Inflammatory macrophage treated with lipopolysaccharide for 4 hours (primary cell): ENCODE measurements at places on chromosomes 4 and X.

DNA sequence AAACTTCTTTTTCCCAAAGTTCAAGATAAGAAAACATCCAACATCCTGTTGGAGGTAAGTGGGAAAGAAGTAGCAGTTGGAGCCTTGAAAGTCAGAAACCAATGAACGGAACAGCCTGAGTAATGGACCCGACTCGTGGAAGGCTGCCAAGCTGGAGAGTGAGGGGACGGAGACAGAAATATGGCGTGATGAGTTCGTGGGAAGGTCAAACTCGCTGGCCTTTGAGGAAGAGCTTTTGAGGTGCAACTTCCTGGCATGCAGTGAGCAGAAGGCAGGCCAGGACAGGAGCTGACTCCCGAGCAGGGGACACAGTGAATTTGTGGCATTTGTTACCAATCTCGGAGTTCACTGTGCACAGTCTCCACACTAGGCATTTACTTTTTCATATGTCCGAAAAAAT is 1.0 kb upstream of the TRIML1 start:
- no peak for DNase-seq

DNA sequence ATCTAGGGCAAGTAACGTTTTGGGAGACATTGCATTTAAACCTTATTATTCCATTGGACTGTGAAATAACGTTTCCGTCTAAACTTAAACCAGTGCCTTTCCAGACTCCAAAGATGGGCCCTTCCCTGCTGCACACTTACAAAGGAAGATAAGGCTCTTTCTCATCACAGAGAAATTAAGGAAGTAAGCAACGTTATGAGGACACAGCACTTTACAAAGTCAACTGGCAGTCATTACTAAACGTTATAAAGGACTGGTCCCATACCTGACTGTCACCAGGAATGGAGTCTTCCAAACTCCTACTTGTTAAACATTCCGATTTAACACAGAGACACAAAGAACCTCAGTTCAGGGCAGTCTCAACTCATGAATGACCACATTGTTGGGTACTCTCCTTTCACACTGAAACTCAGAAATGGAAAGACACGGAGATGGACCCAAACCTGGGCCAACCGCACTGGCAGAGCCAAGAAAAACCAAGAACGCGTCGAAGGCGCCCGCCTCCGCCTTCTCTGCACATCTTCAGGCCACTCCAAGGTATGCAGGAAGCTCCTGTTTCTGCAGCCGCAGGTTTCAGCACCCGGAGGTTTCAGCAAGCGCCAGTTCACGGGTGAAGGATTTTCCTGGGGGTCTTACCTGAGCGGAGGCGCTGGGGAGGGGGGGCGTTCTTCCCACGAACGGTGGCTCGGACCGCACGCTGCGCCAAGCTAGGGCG is 670 bp downstream of the PAPSS1 start:
- peak; percentile 69 for DNase-seq

- peak; percentile 1 for DNase-seq
Observed at GRCh38 chr4:112951362-112952312, 97.8 kb upstream of the ANK2 start.

DNA sequence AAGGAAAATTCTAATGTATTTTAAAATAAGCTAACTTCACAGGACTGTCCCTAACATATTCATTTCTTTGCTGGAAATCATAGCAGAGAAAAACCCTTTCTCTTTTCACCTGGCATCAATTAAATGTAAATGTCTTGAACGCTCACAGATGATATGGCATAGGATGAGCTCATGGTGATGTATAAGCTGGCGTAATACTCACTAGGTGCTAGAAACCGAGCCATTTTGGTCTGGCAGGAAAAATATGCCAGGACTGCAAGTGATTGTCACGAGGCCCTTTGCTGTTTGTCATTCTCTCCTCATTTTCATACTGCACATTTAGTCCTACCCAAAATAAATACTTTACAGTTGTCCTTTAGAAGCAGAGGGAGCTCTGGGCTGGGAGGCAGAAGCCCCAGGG is 222.7 kb upstream of the LNX1 start:
- DNase-seq = no peak

GRCh38 chrX:19799319-19800182 is 87.8 kb downstream of the SH3KBP1 start:
- no peak for DNase-seq

DNA sequence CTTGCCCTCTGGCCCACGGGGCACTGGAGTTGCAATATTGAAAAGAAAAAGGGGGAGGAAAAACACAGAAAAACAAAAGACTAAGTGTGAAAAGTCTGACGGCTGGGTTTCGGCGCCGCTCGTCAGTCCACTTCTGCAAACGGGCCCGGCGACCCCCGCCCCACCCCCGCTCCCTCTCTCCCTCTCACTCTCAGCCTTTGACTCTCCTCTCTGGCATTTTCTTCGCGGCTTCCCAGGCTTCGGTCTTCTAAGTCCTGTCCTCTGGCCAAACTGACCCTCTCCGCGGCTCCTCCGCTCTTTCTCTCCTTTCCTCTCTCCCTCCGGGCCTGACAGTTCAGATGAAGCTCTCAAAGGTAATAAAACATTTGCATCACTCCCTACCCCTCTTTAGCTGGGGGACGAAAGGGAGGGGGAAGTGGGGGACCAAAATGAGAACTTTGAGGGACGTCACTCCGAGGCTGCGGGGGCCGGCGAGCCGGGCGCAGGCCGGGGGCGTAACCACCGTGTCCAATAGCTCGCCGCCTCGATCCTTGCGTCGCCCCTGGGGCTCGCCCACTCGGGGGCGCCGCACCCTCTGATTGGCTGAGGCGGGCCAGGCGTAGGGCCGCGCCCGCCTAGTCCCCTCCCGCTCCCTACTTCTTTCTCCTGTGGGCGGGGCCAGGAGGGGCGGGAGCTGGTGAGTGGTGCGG is at the start of gene NKX6-1:
NKX6-1 (minus strand) TSS at position 358 of the 689 bp plus-strand sequence. CDS start 1,064 bp downstream, outside the sequence.
- DNase-seq = peak; percentile 62

DNA sequence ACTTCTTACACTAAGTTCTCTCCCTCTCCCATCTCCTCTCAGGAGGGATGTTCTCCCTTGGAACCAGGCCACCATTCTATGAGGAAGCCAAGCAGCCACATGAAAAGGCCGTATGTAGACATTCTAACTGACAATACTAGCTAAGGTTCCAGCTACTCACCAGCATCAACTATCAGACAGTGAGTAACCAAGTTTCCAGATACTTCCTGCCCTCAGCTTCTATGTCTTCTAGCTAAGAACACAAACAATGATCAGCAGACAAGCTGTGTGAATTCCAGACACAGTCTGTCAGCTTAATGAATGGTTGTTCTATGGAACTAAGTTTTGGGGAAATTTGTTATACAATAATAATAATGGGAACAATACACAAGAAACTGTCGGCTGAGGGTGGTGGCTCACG is 50.8 kb downstream of the SMIM14 start:
- no peak for DNase-seq

- no peak for DNase-seq
Observed at GRCh38 chr4:113682730-113683537, 78.6 kb downstream of the CAMK2D start.

- no peak for DNase-seq
Observed at GRCh38 chr4:57193209-57193810, 83.1 kb upstream of the IGFBP7 start.

DNA sequence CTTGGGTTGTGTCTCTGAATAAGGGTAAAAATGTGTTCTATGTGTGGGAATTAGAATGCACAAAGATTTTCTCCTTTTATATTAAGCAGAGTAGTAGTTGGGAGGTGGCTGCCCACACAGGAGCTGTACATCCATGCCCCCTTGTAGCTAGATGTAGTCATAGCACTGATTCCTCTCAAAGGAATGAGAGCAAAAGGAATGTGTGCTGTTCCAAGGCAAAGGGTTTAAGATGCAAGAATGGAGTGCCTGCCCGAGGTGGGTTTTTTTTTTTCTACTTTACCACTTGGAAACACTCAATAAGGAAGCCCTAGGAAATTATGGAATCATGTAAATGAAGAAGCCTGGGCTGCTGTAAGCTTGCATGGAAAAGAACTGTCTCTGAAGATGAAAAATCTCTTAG is 2183.2 kb upstream of the AGA start:
- no peak for DNase-seq

DNA sequence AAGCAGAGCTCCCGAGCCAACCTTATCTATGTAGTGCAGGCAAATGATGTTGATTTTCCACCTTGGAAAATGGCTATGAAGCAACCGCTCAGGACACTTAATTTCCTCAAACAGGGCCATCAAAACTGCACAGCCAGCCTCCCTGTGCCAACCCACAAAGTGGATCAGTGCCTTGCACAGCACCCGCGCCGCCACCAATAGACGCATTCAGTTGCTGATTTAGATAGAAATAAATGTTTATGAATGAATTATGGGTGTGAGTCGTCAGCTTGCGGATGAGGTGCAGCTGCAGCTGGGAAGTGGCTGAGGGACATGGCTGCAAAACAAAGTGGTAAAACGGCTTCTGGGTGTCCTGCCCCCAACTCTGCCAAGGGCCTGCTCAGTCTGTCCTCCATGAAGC is 47.0 kb downstream of the SOD3 start:
- no peak for DNase-seq

- DNase-seq = no peak
Observed at GRCh38 chr4:1227816-1228215, 21.1 kb downstream of the CTBP1 start.

DNA sequence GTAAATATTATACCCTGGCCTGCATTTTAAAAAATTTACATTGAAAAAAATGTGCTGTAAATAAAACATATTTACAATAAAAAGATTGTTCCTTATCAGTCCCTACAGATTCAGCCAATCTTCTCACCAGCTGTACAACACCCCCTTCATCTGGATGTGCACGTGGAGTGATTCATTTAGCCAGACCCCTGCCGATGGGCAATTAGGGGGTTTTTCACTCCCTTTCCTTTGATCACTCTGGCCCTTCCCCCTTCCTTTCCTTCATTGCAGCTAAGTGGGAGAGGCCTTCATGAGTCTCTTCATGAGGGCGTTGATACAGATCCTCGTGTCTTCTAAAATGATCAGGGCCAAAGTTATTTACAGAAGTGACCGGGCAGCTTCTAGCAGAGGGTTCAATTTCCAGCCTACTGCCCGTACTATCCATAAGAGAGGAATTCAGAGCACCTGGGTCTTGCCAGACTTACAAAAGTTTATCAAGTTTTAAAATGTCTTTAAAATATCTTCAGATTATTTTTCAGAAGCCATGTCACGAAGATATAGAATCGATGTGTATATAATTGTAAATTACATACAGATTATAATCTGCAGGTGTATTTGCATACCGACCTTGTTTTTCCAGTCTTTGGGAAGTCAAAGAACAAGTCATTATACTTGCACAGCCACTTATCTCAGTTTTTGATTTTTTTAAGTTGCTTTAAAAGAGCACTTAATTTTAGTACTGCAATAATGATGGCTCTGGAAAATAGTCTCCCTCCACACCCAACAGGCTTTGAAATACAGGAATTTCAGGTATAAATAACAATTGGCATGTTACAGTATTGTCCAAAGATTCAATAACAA is 21.4 kb upstream of the RASL11B start:
- no peak for DNase-seq

- peak; percentile 37 for DNase-seq
Observed at GRCh38 chrX:135112096-135112729, 8.1 kb downstream of the ETDB start.

- DNase-seq = no peak
Observed at GRCh38 chr4:12555011-12555410, 929.1 kb downstream of the RAB28 start.

- DNase-seq = peak; percentile 12
Observed at GRCh38 chr4:104749062-104749461, 254.4 kb upstream of the CXXC4 start.

- DNase-seq = no peak
Observed at GRCh38 chr4:94598758-94599157, 147.0 kb downstream of the PDLIM5 start.

DNA sequence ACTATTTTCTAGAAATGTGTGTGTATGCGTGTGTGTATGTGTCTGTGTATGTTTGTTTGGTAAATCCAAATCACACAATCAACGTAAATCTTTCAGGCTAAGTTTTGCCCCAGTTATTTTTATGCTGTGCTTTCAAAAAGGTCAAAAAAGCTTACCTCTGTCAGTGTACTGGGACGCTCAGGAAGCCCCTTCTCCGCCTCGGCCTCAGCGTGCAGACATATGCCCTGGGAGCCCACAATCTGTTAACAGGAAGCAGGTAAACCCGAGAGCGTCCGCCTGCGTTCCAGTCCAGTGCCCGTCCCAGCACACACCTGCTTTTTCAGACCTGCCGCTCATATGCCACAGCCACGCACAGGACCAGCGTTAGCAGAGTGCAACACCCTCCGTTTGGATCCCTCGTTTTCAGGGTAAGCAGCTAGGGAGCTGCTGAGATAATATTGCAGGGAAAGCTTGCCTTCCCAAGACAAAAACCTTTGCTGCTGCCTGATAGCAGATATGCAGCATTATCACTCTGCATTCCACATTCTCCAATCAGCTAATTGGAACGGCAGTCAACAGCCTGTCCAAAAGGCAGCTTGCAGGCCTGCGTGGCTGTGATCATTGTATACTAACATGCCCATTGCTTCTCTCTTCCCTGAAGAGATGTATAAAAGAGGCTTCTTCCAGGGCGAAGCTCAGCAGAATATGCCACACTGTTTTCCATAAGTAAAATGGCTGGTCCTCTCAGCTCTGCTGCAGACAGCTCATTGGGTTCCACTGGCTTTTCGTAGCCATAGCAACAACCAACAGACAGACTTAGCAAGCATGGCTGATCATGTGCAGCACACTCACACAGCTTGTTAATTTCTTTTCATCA is at the start of gene SORBS2:
SORBS2 (minus strand) TSS at position 686 of the 856 bp plus-strand sequence. CDS start 121,623 bp downstream, outside the sequence.
- DNase-seq = no peak

GRCh38 chr4:16725252-16725651 is 173.2 kb downstream of the LDB2 start:
- DNase-seq = no peak

DNA sequence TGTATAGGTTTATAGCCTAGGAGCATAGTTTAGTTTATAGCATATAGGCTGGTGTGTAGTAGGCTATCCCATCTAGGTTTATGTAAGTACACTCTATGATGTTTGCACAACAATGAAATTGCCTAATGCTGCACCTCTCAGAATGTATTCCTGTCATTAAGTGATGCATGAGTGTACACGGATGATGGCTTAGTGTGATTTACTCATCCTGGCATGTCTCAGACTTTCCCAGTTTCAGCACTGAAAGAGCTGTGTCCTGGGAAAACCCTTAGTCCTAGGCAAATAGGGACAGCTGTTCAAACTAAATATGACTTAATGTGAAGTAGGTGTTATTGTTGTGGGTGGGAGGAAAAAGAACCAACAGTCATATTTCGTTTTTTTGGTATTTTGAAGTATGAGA is 264.9 kb upstream of the MAGEB18 start:
- no peak for DNase-seq

DNA sequence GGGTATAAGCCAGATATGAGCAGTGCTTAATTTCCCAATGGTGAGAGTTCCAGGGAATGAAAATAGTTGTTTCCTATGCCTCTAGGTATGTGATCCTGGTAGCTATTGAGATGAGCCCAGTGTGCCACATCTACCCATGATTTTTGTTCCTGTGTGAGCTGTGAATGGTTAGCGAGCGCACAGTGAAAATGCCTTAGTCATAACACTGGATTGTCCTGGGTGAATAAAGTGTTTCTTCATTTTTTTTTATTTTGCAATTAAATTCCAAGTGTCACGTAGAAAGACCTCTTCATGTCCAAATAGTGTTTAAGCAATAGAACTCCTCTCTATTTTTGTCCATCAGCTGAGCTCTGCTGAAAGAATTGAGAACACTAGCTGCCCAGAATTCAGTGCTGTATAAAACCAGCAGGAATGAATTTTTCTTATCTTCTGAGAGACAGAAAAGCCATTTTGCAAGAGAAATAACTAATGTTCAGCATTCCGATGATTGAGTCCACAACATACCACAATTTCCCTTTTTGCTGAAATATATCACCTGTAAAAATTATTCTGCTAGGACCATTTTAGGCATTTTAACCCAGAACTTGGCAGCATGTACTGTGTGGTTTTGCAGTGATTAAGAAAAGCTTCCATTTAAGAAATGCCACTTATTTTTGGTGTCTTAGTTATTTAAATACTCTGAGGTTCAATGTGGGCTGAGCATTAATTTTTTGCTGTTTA is 5.6 kb downstream of the MAOA start:
- DNase-seq = peak; percentile 18
